ENCODE measurements at places on chromosomes 1 and 21.

DNA sequence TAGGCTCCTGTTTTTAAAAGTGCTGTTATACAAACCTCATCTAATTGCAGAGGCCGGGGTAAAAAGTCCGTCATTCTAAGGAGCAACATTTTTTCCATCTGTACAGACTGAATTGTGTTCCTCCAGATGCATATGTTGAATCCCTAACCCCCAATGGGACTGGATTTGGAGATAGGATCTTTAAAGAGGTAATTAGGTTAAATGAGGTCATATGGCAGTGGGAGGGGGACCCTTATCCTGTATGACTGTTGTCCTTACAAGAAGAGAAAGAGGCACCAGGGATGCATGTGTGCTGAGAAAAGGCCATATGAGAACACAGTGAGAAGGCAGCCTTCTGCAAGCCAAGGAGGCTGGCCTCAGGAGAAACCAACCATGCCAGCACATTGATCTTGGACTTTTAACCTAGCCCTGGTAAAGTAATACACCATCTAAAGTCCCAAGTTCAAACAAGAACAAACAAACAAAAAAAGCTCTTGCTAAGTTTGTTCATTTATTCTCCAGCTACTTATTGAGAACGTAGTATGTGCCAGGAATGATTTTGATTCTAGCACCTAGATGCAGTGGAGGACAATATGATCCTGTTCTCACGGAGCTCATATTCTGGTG is 352.4 kb downstream of the NTNG1 start:
- DNase-seq, result no peak

DNA sequence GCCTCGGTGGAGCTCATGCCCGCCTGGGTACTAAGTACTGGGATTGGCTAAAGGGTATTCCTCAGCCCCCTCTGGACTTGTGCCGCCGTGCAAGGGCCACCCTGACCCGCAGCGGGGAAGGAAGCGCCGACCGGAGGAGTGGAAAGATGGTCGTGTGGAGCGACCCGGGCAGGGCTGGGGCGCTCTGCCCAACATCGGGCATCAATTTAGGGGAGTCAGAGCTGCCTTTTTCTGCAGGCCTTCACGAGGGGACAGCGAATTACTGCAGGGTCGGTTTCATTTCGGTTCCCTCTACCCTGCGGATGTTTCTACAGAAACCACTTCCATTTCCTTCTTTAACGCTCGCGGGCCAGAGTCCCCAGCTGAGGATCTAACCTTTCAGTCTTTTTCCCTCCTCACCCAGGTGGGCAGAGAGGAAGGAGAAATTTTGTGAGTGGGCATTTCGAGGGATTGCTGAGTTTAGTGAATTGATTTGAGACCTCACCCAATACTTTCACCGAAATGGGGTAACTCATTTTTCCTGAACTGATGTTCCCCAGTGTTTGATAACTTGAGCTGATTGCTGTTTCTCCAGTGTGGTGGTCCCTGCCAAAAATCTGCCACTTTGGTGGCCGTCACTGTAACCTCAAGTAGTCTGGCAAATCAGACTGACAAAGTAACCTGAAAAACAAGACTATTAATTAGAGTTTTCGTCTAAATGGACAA is 1.1 kb downstream of the TOR1AIP1 start:
- DNase-seq, result no peak

GRCh38 chr1:239547987-239548386 is 161.6 kb downstream of the CHRM3 start:
- no peak for DNase-seq

DNA sequence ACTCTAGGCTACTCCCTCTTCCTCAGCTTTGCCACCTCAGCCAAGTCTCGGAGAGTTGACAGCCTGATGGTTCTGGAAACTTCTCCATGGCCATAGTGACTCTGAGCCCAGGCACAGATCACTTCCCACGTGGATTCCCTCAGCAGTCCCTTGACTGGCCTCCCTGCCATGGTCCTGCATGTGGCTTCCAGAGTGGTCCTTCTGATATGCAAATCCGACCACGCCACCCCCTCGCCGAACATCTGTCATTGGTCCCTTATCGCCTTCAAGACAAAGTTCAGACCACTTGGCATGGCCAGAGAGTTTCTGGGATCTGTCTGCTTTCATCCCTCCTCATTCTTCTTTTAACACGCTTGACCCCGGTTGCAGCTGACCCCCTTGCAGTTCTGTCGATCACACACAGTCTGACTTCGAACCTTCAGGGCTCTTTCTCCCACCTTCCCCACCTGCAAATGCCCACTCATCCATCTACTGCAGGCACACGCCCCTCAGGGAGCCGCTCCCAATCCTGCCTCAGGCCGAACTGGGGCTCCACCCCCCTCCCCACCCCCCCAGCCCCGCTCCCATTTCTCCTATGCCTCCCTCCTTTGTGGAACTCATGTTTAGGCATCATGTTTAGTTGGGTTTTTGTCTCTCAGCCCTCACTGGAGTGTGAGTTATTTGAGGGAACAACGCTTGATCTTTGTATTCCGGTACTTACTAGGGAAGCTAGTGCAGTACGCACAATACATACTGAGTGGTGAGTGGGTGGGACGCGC is 29.0 kb downstream of the KIAA1614 start:
- no peak for DNase-seq

DNA sequence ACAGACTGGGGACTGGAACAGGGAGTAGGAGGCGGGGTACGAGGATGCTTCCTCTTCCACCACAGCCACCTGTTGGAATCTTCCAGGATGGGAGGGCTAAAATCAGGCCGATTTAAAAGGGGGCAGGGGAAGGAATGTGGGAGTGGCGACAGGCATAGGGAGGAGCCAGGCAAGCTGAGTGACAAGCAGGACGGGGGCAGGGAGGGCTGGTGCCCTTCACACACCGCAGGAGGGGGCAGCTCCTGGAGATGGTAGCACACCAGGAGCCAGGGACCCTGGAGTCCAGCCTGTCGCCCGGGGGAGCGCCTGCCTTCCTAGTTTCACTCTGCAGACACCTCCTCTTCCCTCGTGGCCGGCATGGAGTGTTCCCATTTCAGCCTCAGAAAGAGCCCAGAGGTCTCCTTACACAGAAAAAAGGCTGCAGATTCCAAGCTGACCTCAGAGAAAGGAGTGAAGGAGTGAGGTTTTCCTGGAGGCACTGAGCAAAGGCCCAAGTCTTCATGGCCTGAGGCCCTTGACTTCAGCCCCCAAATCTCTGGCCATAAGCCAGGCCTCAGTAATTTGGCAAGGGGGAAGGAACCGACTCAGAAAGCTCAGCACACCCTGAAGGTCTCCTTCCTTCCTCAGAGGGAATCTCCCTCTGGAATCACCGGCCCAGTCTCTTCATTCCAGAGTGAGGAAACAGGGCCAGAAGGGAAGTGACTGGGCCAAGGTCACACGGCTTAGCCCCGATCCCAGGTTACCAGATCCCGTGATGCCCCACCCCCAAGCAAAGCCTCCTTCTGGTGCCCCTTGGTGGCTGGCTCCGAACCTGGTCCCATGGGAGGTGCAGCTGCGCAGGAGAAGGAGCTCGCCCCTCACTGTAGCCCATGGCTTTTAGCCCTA is 8.1 kb downstream of the BLACAT1 start:
- DNase-seq, result no peak

DNA sequence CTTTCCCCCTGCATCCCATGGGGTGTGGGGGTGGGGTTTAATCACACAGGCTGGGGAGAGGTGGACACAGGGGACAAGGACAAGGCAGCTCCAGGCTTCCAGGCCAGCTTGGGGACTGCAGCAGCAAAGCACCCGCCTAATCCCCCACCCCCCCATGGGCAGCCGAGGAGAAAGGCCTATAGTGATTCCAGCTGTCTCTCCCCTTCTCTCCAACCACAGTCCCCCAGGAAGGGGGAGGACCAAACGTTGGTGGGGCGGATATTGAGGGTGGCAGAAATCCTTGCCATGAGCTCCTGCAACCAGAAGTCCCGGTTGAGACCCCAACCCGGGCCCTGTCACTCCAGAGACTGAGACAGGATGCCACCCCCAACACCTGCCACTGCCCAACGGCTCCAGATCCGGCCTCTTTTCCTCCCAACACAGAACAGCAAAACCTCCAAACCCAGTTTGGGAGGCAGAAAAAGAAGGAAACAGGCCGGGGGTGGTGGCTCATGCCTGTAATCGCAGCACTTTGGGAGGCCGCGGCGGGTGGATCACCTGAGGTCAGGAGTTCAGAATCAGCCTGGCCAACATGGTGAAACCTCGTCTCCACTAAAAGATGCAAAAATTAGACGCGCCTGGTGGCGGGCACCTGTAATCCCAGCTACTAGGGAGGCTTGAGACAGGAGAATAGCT is 1.7 kb downstream of the EPHA2 start:
- DNase-seq, result no peak

DNA sequence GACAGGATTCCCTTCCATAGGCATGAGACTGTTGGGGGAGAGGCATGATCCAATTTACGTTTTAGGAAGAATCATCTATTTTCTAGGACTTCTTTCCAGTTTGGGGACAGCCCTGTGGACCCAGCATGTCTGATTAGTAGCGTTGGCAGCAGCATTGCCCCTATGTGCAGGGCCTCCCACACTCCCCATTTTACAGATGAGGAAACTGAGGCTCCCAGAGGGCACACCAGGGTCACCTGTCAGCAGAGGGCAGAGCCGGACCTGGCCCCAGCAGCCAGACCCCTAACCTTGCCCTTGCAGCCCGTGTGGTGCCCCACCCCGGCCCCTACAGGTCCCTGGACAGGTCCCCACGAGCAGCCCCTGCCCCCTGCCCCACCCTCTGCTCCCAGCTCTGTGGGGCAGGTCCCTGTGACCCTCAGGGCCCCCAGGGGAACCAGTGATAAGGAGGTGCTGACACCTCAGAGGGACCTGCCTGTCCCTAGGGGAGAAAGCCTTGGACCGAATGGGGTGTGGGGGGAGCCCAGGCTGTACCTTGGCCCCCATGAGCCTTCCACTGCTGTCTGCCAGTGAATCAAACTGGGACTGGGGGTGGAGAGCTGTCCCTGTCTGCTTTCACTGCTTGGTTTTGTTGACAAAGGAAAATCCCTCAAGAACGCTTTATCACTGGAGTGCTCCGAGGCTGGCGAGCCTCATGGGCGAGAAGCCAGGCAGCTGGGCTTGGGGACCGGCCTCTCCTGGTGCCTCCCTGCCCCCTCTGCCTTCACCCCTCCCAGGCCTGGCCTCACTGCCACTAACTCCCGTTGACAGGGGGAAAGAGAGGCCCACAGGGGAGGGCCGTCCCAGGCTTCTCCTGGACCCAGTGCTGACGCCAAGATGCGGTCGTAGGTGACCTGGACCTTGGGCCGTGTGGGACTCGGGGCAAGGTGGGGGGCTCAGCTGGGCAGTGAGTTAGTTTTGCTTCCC is 39.4 kb upstream of the CCDC27 start:
- no peak for DNase-seq

GRCh38 chr1:24096009-24096738 is 15.8 kb downstream of the MYOM3 start:
- no peak for DNase-seq

GRCh38 chr1:91487469-91487868 is 13.2 kb upstream of the CDC7 start:
- DNase-seq, result no peak

DNA sequence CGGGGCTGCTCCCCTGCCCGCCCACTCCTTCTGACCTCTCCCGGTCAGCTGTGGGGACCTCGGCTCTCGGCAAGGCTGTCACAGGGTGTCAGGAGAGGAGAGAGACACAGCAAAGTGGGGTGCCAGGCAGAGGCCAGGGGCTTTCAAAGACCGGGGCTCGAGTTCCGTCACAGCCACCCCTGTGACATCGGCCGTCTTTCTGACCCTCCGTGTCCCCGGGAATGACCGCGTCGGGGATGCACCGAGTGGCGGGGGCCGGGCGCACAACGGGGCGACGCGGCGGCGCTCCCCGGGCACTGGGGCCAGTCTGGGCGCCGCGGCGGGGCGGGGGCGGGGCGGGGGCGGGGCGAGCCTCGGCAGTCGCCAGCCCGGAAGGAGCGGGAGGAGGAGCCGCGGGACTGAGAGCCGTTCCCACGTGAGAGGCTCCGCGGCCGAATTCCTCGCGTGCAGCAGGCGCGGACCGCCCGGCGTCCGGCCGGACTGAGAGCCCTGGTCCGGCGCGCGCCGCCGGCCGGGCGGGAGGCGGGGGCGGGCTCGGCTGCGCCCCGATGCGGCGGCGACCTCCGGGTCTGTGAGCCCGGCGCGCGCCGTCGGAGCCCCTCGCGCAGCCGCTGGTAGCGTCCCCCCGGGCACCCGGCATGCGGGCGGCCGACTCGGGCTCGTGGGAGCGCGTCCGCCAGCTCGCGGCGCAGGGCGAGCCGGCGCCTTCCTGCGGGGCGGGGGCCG is 229.7 kb upstream of the TMEM51 start:
- peak; percentile 71 for DNase-seq

DNA sequence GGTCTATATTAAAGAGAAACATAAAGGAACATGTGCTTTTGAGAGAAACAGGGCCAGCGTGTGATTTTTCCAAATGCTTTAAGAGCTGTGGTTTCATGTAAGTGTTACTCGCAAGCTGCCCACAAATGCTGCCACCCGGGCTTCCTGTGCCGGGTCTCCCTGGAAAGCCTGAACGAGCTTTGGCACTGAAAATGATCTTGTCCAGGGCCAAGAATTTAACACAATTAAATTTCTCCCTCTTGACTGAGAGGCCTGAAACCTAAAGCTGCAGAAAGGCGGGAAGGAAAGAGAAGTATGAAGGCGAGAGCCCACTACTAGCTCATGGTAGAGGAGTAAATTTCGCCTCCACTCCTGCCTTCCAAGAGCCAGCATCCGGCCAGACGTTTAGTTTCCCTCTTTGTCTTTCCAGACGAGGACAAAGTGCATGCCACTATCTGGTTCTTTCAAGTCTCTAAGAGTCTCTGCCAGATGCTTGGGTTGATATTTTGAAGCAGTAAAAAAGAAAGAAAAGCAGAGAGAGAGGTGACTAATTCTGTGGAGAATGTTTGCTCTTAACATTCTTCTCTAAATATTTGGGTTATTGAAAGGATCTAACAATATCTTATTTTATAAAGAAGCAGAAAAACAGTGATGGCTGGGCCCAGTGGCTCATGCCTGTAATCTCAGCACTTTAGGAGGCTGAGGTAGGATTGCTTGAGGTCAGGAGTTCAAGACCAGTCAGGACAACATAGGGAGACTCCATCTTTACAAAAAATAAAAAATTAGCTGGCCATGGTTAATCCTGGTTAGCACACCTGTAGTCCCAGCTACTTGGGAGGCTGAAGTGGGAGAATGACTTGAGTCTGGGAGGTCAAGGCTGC is 100.0 kb upstream of the HNRNPU start:
- DNase-seq, result peak; percentile 90

DNA sequence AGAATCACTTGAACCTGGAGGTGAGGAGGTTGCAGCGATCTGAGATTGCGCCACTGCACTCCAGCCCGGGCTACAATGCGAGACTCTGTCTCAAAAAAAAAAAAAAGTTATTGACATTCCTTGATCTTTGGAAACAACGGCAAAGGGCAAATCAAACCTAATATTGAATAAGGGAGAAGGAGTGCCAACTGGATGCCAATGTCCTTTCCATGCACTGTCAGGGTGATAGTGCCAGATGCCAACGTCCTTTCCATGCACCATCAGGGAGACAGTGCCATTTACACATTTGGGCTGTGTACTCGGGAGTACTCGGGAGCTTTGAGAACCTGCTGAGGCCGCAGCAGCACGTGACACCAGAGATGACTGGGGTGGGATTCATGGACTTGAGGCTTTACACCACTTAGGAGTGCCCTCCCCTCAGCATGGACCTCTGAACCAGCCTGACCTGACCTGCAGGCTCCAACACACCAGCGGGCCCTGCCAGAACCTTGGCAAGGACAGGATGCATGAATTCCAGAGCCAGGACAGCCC is 34.5 kb upstream of the SOD1 start:
- DNase-seq, result no peak

- DNase-seq, result peak; percentile 83
Measured at GRCh38 chr1:237677979-237678378, 212.7 kb downstream of the ZP4 start.

GRCh38 chr21:45053561-45054226 is 20.7 kb upstream of the ADARB1 start:
- no peak for DNase-seq

GRCh38 chr1:155504207-155504606 is 58.4 kb downstream of the ASH1L start:
- peak; percentile 42 for DNase-seq
